ENCODE measurements at places on chromosomes 3 and 15.

- DNase-seq: no peak
Measured at GRCh38 chr3:192841428-192841827, 76.2 kb downstream of the MB21D2 start.

DNA sequence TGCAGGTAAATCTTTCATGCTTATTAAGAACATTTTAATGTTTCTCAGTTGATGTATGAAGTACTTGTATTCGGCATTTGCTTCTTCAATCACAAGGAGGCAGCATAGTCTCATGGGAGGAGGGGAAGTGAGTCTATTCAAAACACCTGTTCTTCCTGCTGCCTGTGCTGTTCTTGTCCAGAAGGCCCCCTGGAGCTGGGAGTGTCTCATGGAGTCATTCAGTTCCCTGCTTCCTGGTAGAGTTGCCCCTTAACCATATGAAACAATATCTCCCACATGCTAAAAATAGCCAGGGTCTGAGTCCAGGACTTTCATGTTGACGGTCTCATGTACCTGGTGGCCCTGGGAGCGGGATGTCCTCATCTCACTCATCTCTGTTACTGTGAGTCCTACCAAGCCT lies 15.5 kb upstream of the PPP1R2 start:
- no peak for DNase-seq

DNA sequence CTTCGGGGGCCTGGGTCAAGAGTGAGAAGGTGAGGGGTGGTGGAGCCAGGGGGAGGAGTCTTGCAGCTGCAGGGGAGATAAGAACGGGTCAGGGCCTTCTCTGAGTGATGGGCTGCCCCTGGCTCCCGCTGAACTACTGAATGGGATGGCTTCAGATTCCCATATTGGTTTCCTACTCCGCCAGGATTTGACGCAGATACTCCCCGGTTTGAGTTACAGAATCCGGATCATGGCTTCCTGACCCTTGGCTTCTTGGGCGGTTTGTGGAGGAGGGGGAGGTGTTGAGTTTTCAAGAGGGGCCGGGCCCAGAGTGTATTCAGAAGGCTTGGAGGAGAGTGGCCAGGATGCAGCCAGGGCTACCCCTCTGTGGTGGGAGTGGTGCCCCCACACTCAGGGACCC lies 119.9 kb upstream of the ATP2B2 start:
- DNase-seq: no peak

DNA sequence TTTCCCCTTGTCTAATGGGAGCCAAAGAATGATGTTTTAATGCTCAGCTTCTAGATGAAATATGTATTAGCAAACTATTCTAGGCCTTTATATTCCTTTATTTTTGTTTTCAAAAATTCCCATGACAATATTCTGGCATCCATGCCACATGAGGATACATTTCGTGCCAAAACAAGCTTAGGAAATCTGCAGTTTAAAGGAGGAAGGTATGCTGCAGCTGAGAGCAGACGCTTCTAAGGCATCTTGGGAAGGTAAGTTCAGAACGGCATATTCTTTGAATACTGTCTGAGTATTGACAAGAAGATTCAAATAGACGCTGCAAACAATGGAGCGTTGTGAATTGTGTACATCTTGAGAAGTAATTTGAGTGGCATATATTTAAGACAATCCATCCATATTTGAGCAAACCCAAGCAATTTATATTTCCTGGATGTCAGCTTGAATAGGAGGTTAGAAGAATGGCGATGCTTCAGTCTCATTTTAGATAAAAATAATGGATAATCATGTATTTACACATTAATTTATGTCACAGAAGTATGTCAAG lies 158.6 kb downstream of the RAP2B start:
- DNase-seq: no peak

DNA sequence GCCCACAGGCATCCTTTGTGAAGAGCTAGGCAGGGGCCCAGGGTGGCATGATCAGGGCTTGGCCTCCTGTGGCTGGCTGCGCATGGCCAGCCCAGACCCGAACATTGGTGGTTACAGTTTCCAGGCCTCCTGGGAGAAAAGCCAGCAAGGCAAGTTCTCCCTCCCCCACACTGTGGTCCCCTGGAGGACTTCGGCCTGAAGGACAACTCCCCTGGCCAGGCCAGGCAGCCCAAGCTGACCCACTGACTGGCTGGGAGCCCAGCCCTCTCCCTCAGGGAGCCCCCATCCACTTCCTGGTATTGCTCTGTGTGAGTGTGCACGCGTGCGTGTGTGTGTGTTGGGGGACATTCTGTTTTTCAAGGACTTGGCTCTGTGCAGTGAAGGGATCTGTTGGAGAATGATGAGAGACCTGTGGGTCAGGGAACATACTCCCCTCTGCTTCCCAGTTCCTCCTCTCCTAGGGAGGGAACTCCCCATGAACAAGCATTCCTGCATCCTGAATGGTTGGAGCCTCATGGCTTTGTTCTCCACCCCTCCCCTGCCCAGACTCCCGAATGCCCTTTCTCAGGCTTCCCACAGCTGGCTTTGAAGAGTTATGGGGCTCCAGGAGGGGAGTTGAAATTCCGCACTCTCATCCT lies 29.5 kb downstream of the CORO2B start:
- no peak for DNase-seq

DNA sequence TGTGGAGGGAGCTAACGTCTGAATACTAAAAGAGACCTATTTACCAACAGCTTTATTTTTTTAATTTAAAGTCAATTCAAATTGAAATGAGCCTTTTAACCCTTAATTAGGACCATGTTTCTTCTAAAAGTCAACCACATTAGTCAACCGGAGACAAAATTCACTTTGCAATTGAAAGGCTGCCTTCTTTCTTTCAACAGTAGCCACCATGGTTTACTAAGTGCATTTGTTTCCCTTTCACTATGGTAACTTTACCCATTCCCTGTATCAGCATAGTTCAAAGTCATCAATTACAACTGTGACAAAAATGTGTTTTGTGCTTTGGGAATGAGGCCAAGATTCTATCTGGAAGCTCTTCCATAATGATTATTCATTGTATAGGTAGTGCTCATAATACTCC lies 225.4 kb downstream of the EPHA3 start:
- no peak for DNase-seq

DNA sequence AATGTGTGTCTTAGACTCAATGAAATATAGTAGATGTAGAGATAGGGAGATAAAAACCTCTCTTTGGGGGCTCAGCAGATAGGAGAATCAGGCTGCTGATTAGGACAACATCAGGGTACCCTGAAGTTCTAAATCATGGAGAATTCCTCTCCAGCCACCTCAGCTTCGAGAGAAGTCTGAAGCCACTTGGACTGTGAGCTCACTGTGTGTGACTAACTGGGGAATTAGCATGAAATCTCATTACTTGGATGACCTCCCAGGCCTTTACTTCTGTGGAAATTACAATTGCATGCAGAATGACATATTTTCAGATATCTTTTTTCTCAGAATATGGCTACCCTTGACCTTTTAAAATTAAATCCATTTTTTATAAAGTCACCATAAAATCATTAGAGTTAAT lies 128.0 kb upstream of the MRPL3 start:
- no peak for DNase-seq

DNA sequence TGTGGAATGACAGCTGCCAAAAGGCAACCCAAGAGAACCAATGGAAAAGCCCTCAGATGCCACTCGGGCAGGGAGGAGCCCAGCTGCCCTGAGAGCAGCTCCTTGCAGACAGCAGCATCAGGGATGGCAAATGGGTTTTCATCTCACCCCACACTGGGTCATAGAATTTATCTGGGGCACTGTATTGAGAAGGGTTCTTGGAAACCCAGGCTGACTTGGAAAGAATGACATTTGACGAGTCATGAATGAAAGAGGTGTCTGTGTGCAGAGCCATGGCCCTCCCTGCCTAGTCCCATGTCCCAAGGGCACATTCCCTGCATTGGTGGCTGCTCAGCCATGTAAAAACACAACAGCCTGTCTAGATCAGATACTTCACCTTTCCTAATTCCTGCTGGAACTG lies 157.9 kb upstream of the BHLHE40 start:
- no peak for DNase-seq

DNA sequence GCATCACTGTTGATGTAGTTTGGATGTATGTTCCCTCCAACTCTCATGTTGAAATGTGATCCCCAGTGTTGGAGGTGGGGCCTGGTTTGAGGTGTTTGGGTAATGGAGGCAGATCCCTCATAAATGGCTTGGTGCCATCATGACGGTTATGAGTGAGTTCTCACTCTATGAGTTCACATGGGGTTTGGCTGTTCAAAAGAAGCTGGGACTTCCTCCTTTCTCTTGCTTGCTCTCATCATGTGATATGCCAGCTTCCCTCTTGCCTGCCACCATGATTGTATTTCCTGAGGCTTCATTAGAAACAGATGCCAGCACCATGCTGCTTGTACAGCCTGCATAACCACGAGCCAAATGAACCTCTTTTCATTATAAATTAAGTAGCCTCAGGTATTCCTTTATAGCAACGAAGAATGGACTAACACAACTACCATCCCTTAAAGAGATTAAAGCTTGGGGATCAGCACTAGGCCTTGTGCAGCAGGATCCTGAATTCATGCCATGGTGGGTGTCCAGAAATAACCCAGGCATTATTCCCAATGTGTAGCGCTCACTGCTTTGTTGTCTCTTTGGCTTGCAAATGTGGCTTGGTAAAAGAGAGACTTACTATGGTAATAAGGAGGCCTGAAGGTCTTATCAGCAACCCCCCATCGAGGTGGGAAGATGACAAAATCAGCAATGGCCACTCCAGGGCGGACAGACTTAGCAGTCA lies 41.9 kb downstream of the NDUFB4 start:
- DNase-seq: no peak

GRCh38 chr15:62834686-62835329 lies 207.7 kb upstream of the TPM1 start:
- no peak for DNase-seq

DNA sequence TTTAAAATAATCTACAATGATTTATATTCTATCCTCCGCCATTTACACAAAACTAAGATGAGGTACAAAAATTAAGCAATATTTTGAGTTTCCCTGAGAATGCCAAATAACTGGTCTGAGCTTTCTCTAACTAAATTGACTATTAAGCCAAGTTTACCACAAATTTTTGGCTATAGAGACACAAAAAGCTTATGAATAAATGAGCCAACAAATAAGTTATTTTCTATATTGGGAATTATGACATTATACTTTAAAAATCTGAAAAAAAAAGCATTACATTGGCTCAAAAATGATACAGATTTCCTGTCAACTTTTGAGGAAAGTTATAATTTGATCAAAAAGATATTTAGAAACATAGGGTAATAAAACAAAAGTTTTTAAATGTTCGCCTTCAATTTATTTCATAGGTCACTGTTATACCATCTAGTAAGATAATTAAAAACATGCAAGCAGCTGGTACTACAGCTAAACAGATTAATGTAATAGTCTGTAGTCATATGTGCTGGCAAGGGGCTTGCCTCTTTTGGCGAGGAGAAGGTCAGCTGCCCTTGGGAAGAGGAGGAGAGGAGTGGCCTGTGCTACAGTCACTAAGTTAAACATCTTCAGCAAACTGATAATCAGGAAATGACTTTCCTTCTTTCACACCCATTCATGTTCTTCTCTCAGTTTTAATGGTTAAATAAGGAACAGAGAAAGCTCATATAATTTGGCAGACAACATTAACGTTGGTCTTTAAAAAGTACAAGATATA lies 318.5 kb downstream of the TBC1D5 start:
- DNase-seq: no peak

GRCh38 chr3:102614585-102614984 lies 179.8 kb downstream of the ZPLD1 start:
- DNase-seq: no peak

DNA sequence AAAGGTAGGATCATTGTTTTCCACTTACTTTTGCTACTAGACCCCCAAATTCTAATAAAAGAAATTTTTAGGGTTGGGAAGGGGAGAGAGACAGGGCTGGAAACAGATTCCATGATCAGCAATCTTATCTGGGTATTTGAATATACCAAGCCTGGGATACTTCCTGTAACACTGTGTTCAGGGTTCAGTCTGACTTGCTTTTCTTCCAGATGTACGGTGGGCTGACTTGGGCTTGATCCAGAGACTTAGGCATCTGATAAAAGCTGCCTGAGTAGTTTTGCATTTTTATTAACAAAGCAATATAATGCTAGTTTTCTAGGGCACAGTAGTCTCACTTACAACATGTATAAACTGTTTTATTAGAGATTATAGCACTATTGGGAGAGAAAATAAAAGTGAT lies 49.2 kb downstream of the KCNMB2 start:
- no peak for DNase-seq

DNA sequence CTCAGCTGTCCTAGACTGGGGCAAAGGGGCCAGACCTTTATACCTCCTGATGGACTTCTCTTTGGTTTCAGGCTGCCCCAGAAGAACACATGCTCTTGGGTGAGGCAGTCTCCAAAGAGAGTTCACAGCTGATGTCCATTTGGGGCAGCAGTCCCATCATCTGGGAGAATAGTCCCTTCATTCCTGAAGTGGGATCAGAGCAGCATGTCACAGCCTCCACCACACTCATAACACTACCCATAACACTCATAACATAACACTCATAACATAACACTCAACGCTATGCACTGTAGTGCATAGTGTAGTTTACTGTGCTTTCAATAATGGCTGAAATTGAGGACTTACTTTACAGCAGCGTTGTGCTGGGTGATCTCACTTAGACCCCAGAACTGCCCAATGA lies 36.7 kb upstream of the PLCL2 start:
- no peak for DNase-seq

DNA sequence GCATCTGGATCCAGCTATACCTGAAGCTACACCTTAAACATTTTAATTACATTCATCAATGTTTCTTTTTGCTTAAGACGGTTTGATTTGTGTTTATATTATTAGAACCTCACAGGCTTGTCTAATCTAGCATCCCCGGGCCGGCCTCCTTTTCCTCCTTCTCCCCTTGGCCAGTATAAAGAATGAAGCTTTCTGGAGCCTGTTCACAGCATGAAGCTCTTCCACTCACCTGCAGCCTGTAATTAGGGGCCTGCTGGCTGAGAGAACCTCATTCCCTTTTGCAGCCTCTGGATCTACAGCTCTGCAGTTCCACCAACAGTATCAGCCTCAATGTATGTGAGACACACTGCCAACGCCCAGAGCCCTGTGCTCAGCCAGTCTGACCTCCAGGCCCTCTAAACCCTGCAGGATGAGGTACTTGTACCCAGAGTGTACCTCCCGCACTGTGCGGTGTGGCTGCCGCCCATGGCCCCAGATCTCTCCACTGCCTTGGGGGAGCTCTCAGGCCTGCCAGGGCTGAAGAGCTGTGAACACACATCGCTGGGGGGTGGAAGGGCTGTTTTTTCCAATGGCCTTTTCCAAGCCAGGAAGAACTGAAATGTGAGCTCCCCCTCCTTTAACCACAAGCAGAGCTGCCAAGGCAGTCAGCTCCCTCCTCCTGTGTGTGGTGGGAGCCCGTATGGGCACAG lies 114.7 kb upstream of the ALDH1A3 start:
- DNase-seq: no peak

GRCh38 chr15:91491101-91491950 lies 362.2 kb upstream of the SLCO3A1 start:
- no peak for DNase-seq

- DNase-seq: no peak
Measured at GRCh38 chr15:60720086-60720485, 241.1 kb upstream of the ICE2 start.
